Tongue (tissue), 3 donors: ENCODE measurements at places on chromosomes 12 and 14.
A peak's percentile ranks its signal among the peaks of the same experiment; 100 is the strongest.

DNA sequence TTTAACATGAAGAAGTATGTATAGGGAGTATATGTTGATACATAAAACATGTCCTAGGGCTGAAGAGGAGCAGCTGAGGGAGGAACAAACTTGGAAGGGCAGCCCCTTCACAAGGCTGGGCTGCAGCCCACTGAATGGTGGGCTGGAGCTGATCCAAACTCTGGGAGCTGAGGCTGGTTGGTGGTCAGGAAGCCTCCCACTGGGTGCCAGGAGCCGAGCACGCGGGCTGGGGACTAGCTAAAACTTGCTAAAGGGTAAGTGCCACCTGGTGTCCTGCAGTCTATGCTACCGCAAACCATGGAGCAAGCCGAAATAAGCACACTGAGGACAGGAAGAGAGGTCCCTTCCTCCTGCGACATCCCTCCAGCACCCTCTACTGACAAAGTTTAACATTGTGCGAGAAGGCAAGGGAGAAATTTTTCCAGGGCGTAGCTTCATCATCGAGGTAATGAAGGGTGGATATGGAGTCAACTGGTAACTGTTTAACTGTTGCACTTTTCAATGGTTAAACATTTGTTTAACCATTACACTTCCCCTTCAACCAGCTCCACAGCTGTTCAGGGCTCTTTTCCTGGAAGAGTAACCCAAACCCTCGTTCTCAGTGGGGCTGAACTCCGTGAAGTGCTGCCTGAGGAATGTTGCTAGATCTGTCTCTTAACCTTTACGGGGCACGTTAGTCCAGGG, 42.2 kb downstream of the EGLN3 start:
- no peak for DNase-seq

- peak; percentile 86 for DNase-seq
Measured at GRCh38 chr12:88580051-88580871, at the start of gene KITLG. KITLG (minus strand) TSS chr12:88580471; CDS start chr12:88580278, 193 bp downstream.

GRCh38 chr12:45269412-45269751, 53.5 kb downstream of the ANO6 start:
- DNase-seq, result no peak

- DNase-seq, result no peak
Measured at GRCh38 chr14:59229653-59230406, 41.4 kb downstream of the DAAM1 start.

GRCh38 chr14:69281450-69282169, 21.7 kb downstream of the GALNT16 start:
- no peak for DNase-seq

DNA sequence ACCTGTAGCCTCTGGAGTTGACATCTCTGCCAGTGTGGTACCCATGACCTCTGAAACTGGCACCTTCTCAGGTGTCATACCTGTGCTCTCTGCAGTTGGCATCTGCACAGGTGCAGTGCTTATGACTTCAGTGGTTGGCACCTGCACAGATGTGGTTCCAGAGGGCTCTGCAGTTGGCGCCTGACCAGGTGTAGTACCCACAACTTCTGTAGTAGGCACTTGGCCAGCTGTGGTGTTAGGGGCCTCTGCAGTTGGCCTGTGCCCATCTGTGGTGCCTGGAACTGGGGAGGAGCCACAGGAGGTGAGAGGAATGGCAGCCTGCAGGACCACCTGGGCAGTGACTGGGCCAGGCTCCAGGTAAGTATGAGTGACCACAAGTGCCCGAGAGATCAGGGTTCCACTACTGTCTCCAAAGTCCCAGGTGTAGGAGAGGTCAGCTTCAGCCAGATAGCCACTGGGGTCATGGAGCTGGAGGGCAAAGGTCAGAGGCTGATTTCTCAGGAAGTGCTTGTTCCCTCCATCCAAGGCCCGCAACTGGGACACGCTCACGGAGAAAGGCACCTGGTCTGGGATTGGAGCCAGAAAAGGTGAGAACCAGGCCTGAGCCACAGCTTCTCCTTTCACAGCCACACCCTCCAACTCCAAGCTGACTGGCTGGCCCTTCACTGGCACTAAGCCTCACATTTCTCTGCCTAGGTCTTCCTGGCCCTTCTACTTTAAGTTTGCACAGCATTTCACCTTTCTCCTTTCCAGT, 8.6 kb downstream of the PMEL start:
- no peak for DNase-seq

- DNase-seq, result no peak
Measured at GRCh38 chr14:52380294-52380693, 66.2 kb downstream of the PTGER2 start.

DNA sequence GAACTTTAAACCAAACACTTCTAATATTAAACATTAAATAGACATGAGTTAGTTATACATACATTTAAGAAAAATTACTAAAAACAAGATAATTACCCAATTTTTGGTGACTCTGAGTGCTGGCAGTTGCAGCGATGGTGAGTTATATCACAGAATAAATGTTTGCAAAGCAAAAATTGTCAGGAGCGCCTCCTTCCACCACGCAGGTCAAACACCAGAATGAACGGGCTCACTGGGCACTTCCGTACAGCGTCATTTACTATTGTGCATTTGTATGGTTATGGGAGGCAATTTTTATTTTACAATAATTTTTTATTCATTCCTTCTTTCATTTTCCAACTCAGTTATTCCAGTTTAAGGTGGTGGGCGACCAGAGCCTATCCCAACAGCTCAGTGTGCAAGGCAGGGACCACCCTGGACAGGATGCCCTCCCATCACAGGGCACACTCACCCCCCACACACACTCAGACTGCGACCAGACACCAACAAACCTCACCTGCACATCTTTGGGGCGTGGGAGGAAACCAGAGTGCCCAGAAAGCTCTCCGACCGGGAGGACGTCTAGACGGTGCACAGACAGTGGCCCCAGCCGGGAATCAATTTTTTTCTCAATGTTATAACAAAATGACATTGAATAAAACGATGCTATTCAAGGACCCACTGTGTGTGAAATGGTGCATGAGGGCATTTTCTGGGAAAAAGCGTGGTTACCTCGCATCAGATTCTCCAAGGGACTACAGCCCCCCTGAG, 67.2 kb downstream of the TESC start:
- no peak for DNase-seq

DNA sequence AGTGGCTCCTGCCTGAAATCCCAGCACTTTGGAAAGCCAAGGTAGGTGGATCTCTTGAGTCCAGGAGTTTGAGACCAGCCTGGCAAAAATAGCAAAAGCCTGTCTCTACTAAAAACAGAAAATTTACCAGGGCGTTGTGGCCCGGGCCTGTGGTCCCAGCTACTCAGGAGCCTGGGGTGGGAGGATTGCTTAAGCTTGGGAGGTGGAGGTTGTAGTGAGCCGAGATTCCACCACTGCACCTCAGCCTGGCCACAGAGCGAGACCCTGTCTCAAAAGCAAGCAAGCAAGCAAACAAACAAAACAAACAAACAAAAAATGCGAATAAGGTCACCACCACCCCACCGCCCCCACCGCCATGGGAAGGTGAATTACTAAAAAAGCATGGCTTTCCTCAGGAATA, 238.7 kb downstream of the ATXN7L3B start:
- no peak for DNase-seq

DNA sequence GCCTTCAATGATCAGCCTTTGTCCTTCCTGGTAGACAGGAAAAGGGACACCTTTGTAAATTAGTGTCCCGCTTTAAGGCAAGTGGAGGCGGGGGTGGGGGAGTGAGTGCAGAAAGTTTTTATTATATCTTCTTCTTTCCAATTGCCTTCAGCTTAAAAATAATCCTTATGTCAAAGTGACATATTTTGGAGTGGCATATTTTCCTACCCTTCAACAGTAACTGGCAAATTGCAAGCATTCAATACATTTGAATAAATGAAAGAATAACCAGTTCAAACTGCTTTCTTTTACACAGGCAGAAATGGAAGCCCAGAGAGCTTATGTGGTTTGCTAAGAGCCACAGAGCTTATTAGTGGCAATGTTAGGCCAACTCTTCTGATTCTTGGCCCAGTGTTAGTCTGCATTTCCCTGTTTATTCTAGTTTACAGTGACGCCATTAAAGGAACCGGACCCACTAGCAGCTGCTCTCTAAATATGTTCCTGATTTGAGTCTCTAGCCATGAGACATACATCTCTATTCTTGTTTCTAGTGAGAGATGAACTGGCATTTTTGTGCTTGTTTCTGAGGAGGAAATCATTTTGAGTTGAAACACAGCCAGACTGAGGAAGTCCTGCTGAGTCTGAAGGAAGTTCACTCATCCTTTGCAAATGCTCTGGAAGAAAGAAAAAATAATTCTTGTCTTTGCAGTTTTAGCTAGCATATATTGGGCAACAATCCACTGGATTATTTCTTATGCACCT, 468.7 kb downstream of the NOVA1 start:
- peak; percentile 27 for DNase-seq

GRCh38 chr14:77918448-77918847, 118.5 kb downstream of the ADCK1 start:
- DNase-seq, result no peak

DNA sequence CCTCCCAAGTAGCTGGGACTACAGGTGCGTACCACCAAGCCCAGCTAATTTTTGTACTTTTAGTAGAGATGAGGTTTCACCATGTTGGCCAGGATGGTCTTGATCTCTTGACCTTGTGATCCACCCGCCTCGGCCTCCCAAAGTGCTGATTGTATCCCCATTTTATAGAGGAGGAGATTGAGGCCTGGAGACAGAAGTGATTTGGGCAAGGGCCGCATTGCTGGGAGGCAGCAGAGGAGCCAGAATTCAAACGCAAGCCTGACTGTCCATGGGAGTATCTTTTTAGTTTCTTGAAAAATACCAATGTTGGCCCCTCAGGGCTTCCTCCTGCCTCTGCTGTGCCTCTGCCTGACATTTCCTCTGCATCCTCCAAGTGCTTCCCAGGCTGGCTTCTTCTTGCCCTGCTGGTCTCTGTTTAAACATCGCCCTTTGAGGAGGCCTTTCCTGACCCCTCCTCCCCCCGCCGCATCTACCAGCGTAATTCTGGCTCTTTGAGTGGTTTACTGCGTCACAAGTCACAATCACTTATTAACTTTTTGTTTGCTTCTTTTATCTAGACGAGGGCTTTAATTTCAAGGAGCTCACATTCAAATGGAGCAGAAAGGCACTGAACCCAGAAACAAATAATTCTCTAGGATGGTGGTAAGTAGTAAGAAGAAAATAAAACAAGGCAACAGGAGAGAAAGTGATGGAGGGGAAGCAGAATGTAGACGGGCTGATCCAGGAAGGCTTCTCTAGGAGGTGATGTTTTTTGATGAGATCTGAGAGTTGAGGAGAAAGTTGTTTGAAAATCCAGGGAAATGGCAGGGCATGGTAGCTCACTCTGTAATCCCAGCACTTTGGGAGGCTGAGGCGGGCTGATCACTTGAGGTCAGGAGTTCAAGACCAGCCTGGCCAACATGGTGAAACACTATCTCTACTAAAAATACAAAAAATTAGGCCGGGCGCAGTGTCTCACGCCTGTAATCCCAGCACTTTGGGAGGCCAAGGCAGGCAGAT, 91.0 kb upstream of the MED13L start:
- DNase-seq, result no peak

DNA sequence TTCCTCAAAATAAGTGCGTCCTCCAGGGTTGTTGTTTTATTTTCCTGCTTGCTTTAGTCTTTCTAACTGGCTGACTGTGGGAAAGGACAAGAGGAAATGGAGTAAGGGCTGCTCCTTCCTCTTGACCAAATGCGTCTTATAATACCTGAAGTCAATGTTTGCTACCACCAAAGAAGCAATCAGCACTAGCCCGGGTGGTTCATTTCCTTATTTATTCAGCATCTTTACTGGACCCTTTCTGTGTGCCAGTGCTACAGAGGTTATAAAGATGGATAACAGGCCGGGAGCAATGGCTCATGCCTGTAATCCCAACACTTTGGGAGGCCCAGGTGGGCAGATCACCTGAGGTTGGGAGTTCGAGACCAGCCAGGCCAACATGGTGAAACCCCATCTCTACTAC, 15.1 kb upstream of the RPS6KA5 start:
- DNase-seq, result no peak

DNA sequence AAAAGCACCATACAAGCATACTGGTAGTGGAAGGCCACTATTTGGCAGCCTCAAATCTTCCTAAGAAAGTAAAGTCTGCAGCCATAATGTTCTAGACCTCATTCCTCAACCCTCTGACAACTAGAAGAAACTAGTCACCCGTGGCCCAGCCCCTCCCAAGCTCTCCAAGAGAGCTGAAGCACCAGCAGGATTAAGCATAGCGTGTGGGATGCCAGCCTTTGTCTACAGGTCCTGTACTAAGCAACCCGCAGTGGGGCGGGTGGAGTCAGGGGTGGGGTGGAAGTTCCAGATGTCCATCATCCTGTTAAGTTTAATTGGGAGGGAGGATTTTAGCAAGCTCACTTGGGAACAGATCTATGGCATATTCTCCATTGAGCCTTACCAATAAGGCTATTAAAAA, 14.2 kb downstream of the SLC11A2 start:
- DNase-seq, result peak; percentile 20

DNA sequence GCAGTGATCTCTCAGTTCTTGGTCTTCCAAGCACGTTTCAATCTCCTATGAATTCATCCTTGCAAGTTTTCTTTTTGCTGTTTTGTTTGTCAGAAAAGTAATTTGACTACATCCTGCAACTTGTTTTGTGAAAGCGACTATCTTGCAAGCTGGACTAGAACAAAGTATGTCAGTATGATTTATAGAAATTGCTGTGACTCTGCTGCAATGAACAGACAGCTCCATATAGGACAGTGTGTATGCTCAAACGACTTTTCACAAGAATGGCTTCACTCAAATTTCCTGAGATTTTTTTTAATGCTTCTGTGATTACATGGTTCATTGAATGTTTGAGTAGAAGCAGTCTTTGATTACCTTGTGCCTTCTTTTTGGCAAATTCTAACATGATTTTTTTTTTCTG, 123.5 kb upstream of the TRHDE start:
- DNase-seq, result no peak

- DNase-seq, result no peak
Measured at GRCh38 chr14:99034711-99035171, 237.3 kb downstream of the BCL11B start.

- DNase-seq, result peak; percentile 50
Measured at GRCh38 chr12:101919447-101919846, 42.1 kb downstream of the DRAM1 start.

GRCh38 chr14:103290961-103291360, 43.1 kb upstream of the EIF5 start:
- no peak for DNase-seq

- no peak for DNase-seq
Measured at GRCh38 chr12:67760586-67761275, 112.2 kb downstream of the DYRK2 start.

DNA sequence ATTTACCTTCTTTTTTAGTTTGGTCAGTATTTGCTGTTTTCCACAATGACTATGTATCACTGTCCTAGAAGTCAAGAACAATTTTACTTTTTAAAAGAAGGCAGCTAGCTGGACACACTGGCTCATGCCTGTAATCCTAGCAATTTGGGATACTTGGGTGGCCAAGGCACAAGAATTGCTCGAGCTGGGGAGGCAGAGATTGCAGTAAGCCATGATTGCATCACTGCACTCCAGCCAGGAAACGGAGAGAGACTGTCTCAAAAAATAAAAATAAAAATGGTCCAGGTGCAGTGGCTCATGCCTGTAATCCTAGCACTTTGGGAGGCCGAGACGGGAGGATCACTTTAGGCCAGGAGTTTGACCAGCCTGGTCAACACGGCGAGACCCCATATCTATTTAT, 28.3 kb downstream of the MDM1 start:
- no peak for DNase-seq
